ENCODE measurements at places on chromosomes 11 and 22.

GRCh38 chr22:46352691-46353386, 17.3 kb downstream of the TRMU start:
- peak; percentile 61 for DNase-seq

GRCh38 chr22:46408568-46409506, 73.3 kb downstream of the TRMU start:
- DNase-seq: no peak

DNA sequence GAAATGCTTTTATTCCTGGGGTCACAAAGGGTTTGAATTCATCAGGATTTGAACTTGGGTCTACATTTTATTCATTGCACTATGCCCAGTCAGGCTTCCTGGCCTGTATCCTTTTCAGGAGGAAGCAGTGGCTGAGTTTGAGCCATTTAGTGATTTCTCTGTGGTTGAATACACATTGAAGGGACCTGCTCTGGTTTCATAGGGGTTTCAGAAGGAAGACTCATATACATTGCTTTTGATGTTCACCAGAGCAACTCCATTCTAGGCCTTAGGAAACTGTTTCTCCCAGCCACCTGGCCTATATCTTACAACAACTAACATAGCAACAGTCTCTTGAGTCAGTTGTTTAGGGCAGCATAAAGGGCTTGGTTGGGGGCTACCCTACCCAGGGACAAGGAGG, 165.7 kb downstream of the INSC start:
- DNase-seq: no peak

- DNase-seq: no peak
Observed at GRCh38 chr11:75315439-75315805, 36.0 kb downstream of the ARRB1 start.
